ENCODE measurements at places on chromosomes 6 and 20.

- DNase-seq, result no peak
Observed at GRCh38 chr6:35725081-35725708, 11.6 kb upstream of the ARMC12 start.

DNA sequence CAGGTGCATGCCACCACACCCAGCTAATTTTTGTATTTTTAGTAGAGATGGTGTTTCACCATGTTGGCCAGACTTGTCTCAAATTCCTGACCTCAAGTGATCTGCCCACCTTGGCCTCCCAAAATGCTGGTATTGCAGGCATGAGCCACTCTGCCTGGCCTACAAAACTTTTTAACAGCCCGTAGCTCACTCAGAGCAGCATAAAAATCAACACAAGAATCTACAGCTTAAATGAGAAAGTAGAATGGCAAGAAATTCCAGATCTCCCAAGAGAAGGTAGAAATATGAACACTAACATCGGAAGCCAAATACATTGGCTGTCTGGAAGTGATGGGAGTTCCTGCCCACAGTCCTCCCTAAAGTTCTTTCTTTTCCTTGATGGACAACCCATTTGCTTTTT is 43.7 kb downstream of the SCGN start:
- DNase-seq, result no peak

- no peak for DNase-seq
Observed at GRCh38 chr20:44133424-44133823, 53.6 kb downstream of the JPH2 start.

DNA sequence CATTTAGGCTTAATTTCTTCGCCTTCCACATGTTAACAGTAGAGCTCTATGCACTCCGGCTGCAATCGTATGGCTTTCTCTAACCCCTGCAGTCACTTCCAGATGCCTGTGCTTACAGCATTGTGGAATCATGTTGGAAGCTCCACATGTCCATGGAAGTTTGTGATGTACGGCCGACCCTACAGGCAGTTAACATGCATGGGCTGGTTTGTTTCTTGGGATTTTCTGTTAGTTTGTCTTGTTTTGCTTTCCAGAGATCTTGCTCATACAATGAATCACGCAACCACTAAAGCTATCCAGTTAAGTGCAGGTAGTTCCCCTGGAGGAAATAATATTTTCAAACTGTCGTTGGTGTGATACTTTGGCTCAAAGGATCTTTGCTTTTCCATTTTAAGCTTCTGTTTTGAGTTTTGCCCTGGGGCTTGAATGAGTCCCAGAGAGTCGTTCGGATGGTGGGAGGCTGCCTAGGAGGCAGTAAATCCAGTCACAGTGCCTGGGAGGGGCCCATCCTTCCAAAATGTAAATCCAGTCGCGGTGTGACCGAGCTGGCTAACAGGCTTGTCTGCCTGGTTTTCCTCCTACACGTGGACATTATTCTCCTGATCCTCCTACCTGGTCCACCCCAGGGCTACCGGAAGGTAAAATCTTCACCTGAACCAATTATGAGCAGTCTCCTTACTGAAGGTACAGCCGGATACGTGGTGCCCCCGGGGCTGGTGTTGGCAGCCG is 225.9 kb downstream of the SMOC2 start:
- DNase-seq, result no peak

DNA sequence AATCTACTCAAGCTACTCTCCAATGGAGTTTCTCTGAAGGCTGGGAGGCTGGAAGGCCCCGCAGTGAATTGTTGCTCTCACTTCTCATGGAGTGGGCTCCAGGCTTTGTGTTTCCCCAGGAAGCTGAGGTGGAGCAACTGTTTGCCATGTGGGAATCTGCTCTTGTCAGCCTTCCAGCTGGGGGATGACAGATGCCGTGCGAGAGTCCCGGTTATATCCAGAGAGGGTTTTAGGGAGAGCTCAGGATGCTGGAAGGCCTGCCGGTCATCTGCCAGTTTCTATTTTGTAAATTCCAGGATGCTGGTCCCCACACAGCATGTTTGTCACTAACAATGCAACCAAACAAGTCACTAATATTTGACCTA is 98.2 kb upstream of the NAA20 start:
- no peak for DNase-seq

All from EH (cell line).